ENCODE measurements at places on chromosomes 12 and 14. TPM values are rescaled to one million over a fixed set of nuclear protein-coding genes. Genes with fewer than 3 reads are reported as not detected.
A peak's percentile ranks its signal among the peaks of the same experiment; 100 is the strongest.

- peak overlapping the region; percentile 89 for H3K27ac ChIP-seq
- no peak for DNase-seq
- no peaks in the 10 kb centered on the region for H3K27me3 ChIP-seq
- peaks cover 21% of the 10 kb centered on the region for H3K36me3 ChIP-seq
- H3K4me1 ChIP-seq, result peaks cover 71% of the 10 kb centered on the region
Measured at GRCh38 chr12:53062977-53063707, 13.3 kb downstream of the TNS2 start.

DNA sequence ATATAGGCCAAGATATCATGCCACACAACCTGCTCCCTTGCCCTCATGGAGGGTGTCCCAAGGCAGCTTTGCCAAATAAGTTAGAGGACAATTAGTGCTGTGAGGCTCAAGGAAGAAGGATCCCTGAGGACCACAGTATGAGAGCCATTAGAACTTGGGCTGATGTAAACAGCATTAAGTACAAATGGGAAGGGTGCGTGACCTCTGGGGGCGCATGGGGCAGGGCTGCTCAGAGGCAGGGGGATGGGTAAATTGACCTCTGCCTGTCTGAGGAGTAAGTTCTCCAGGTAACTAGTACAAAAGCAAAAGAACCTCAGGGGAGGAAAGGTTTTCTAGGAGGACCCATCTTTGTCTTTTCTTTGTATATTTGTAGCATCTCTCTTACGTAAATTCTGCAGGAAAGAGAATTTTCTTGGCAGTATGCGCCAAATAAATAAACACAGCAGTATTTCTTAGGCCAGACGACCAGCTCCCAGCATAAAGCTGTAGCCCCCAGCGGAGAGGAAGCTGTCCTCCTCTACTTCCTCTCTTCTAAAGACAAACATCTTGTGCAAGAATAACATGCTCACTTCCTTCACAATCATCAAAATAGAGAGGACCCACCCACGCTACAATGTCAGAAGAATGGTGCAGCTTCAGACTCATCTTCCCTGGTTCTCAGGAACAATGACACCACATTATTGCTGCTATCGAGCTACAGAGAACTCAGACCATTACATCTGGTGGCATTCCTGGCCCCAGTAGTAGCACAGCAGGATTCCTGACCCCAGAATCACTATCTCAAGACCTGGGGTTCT, 16.4 kb upstream of the VWF start:
- H3K4me1 ChIP-seq, result peaks cover 16% of the 10 kb centered on the region
- no peaks in the 10 kb centered on the region for H3K36me3 ChIP-seq
- H3K27ac ChIP-seq, result no peak overlapping the region
- H3K27me3 ChIP-seq, result peaks cover 2% of the 10 kb centered on the region

DNA sequence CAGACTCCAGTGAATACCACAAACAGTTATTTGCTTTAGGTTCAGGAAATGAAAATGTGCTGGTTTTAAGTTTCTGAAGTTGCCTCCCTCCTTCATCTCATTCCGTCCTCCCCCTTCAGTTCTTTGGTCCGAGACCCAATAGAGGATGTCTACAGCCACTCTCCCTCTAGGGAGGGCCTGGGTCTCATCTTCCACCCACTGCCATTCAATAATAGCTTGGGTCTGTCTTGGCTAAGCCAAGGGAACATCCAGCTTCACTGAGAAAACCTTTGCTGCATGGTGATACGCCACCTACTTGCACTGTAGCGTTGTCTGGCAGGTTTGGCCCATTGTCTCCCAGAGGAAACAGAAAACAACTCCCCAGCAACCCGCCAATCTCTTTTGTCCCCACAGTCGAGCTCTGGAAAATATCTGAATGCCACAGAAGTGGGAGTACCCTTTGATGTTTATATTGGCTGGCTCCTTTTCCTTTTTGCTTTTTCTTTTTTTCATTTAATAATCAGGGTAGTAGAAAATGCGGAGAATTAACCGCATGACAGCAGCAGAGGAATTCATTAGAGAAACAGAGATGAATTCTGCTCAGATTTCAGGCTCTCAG, 380.1 kb downstream of the RAD51B start:
- DNase-seq, result no peak
- peak overlapping the region; percentile 12 for H3K4me3 ChIP-seq
- H3K4me1 ChIP-seq, result peaks cover 22% of the 10 kb centered on the region
- no peaks in the 10 kb centered on the region for H3K27me3 ChIP-seq
- H3K36me3 ChIP-seq, result no peaks in the 10 kb centered on the region

- H3K36me3 ChIP-seq, result no peaks in the 10 kb centered on the region
- peak overlapping the region; percentile 65 for H3K27ac ChIP-seq
- no peak overlapping the region for H3K4me3 ChIP-seq
- H3K4me1 ChIP-seq, result peaks cover 33% of the 10 kb centered on the region
Measured at GRCh38 chr12:86670986-86671385, 414.8 kb upstream of the MGAT4C start.

DNA sequence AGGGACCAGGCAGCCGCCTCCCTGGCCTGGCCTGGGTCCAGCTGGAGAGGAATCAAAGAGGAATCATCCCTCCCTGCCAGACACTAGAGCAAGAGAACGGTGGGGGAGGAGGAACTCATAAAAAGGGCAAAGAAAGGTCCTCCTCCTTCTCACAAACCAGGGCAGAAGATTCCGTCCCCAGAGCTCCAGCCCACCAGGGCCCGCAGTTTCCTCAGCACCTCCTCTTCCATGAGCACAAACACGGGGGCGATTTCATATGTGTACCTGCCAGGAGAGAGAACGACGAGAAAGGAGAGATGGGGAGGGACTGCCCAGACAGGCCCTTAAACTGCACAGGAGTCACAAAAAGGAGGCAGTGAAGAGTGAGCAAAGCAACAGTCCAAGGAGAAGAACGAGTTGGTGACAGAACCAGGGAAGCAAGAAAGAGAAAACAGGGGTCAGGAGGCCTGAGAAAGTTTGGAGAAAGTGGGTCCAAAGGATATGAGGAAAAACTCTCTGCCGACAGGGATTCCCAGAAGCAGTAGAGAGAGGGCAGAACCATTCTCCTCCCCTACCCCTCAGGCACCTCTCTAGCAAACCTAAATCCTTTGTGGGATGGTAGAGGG, 8.7 kb upstream of the ZNF740 start:
- H3K27ac ChIP-seq, result no peak overlapping the region
- no peaks in the 10 kb centered on the region for H3K27me3 ChIP-seq
- H3K4me3 ChIP-seq, result no peak overlapping the region
- peaks cover 20% of the 10 kb centered on the region for H3K4me1 ChIP-seq

GRCh38 chr12:38783304-38783703, 122.1 kb downstream of the CPNE8 start:
- DNase-seq, result no peak
- H3K36me3 ChIP-seq, result peaks cover 4% of the 10 kb centered on the region
- no peaks in the 10 kb centered on the region for H3K4me1 ChIP-seq
- no peak overlapping the region for H3K27ac ChIP-seq

FOXG1 gene
- not detected for total RNA-seq

GRCh38 chr14:73738518-73739173, 24.5 kb upstream of the PNMA1 start:
- no peak overlapping the region for H3K27ac ChIP-seq
- H3K27me3 ChIP-seq, result no peaks in the 10 kb centered on the region
- no peak overlapping the region for H3K4me3 ChIP-seq
- H3K4me1 ChIP-seq, result peaks cover 44% of the 10 kb centered on the region
- H3K36me3 ChIP-seq, result peaks cover 23% of the 10 kb centered on the region

GRCh38 chr12:91974541-91975085, 171.0 kb downstream of the BTG1 start:
- H3K27me3 ChIP-seq, result no peaks in the 10 kb centered on the region
- no peak for DNase-seq
- H3K36me3 ChIP-seq, result no peaks in the 10 kb centered on the region
- H3K4me1 ChIP-seq, result peaks cover 1% of the 10 kb centered on the region
- H3K4me3 ChIP-seq, result no peak overlapping the region

EXOC3L4 gene
- total RNA-seq, result not detected

DNA sequence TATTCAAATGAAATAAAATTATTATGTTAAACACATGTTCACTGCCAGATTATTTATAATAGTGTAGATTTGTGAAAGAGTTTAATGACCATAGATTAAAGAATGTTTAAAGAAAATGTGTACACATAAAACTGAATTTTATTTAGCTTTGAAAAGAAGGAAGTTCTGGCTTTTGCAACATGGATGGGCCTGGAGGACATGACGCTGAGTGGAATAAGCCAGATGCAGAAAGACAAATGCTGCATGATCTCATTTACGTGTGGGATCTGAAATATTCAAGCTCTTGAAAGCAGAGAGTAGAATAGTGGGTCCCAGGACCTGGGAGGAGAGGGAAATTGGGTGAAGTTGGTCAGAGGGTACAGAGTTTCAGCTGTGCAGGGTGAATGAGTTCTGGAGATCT, 1261.2 kb downstream of the TMEM121 start:
- no peaks in the 10 kb centered on the region for H3K4me1 ChIP-seq
- no peak overlapping the region for H3K27ac ChIP-seq
- DNase-seq, result no peak
- no peaks in the 10 kb centered on the region for H3K27me3 ChIP-seq

GRCh38 chr14:91919814-91920213, 27.7 kb downstream of the FBLN5 start:
- no peak overlapping the region for H3K4me3 ChIP-seq
- H3K27ac ChIP-seq, result no peak overlapping the region
- H3K27me3 ChIP-seq, result no peaks in the 10 kb centered on the region
- no peak for DNase-seq

SCNN1A gene
- total RNA-seq, result 3.2 TPM

DNA sequence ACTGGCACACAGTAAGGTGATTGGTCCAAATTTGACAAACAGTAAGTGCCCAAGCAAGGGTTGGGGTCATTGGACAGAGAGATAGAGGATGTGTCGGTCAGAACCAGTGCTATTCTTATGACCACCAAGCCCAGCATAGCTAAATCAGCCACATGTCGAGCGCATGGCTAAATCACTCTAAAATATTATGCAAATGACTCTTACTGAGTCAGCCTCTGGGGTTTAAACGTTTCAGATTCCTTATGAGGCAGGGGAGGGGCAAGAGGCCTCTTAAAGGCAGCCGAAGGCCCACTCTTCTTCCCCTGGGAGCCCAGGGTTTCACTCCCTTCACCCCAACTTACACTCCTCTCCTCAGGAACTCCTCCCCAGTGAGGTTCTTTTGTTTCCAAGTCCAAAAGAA, 603 bp upstream of the ENDOU start:
- peak overlapping the region; percentile 44 for H3K27ac ChIP-seq
- H3K4me3 ChIP-seq, result no peak overlapping the region
- peaks cover 37% of the 10 kb centered on the region for H3K4me1 ChIP-seq
- DNase-seq, result no peak

GRCh38 chr14:93953739-93954515, 22.4 kb downstream of the ASB2 start:
- DNase-seq, result no peak
- H3K36me3 ChIP-seq, result no peaks in the 10 kb centered on the region
- no peak overlapping the region for H3K4me3 ChIP-seq
- H3K27ac ChIP-seq, result no peak overlapping the region

GRCh38 chr14:47427629-47428028, 247.8 kb downstream of the MDGA2 start:
- H3K36me3 ChIP-seq, result no peaks in the 10 kb centered on the region
- peaks cover 14% of the 10 kb centered on the region for H3K4me1 ChIP-seq
- H3K27me3 ChIP-seq, result peaks cover 5% of the 10 kb centered on the region
- H3K27ac ChIP-seq, result no peak overlapping the region

- no peaks in the 10 kb centered on the region for H3K36me3 ChIP-seq
- H3K4me1 ChIP-seq, result no peaks in the 10 kb centered on the region
- H3K27ac ChIP-seq, result no peak overlapping the region
Measured at GRCh38 chr14:104403421-104404220, 175.9 kb upstream of the C14orf180 start.

DNA sequence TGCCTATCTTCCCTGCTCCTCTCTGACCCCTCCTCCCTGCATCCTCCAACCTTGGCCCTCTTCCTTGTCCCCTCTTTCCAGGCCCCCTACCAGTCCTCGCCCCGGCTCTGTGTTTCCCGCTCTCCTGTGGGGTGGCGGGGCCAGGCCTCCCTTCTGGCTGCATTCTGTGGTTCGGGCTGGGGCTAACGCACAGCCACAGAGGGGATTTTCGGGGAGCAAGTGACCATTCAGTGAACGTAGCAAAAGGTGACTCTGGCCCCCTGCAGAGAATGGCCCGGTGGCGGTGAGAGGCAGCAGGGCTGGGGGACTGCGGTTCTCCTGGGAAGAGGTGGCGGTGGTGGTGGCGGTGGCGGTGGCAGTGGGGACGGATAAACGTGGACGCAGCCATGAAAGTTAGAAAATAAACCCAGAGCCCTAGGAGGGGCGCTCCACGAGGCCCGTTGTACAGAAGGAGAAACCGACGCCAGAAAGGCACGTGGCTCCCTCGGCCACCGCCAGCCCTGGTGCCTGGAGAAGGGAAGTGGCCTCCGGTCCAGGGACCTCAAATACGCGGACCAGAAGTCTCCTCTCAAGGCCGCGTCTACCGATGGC, 269.6 kb downstream of the ADGRD1 start:
- DNase-seq, result no peak
- no peak overlapping the region for H3K4me3 ChIP-seq
- no peaks in the 10 kb centered on the region for H3K36me3 ChIP-seq
- H3K4me1 ChIP-seq, result peaks cover 5% of the 10 kb centered on the region
- H3K27me3 ChIP-seq, result peaks cover 3% of the 10 kb centered on the region
- H3K27ac ChIP-seq, result no peak overlapping the region

DNA sequence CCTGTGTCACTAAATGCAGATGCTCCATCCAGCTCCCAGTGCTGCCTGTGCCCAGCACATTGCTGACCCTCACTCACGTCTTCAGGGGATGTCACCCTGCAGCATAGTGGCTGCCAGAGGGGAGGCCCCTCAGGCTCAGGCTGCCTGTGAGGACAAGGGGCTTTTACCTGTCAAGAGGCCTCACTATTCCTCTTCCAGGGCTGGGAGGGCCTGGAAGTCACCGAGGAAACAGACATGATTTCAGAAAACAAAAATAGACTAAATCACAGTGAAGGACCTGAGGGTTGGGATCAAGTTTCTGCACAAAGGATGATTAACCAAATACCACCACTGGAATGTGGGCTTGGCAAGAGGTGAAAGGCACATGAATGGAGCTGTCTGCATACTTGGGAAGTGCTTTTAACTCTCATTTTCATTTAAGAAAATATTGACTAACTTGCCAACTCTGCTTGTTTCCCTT, 1202.3 kb downstream of the BCL11B start:
- DNase-seq, result no peak
- no peaks in the 10 kb centered on the region for H3K27me3 ChIP-seq
- no peaks in the 10 kb centered on the region for H3K4me1 ChIP-seq
- no peaks in the 10 kb centered on the region for H3K36me3 ChIP-seq
- no peak overlapping the region for H3K27ac ChIP-seq

TAS2R7 gene
- total RNA-seq, result not detected

DNA sequence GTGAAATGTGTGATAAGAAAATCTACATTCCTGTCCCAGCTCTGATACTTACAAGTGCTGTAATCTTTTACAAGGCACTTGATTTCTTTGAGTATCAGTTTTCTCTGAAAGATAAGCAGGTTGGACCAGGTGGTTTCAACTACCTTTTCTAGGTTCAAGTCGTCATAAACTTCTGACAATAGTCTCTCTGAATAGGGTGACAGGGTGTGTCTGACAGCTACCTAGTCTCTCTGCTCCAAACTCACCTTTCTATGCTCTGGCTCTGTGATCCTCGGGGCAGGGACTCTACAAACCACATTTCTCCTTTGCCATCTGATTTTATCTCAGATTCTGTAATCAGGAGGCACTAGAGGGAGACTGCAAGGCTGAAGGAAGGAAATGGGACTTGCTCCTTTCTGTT, 137.7 kb upstream of the SYT1 start:
- no peak overlapping the region for H3K4me3 ChIP-seq
- no peaks in the 10 kb centered on the region for H3K36me3 ChIP-seq
- H3K4me1 ChIP-seq, result peaks cover 9% of the 10 kb centered on the region
- H3K27ac ChIP-seq, result no peak overlapping the region

RACGAP1 gene
- 28.3 TPM for total RNA-seq

Measured in osteocyte (in vitro differentiated cells).